ENCODE measurements at places on chromosomes 7 and 10.

GRCh38 chr10:88467835-88468485 lies 115.2 kb downstream of the RNLS start:
- DNase-seq: no peak

GRCh38 chr7:105267244-105267643 lies 121.5 kb downstream of the SRPK2 start:
- DNase-seq: no peak

- no peak for DNase-seq
Observed at GRCh38 chr7:136275794-136276193, 298.6 kb upstream of the MTPN start.

GRCh38 chr10:123890756-123891143 lies 857 bp downstream of the CPXM2 start:
- no peak for DNase-seq

DNA sequence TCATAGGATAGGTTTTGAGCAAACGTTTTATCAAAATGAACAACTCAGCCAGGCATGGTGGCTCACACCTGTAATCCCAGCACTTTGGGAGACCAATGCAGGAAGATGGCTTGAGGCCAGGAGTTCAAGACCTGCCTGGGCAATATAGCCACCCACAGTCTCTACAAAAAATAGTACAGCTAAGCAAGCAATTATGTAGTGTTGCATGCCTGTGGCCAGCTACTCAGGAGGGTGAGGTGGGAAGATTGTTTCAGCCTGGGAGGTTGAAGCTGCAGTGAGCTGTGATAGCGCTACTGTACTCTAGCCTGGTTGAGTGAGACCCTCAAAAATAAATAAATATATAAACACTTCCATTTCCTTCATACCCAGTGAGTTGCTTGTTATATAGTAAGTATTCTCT lies 67.1 kb downstream of the LSMEM1 start:
- DNase-seq: no peak

DNA sequence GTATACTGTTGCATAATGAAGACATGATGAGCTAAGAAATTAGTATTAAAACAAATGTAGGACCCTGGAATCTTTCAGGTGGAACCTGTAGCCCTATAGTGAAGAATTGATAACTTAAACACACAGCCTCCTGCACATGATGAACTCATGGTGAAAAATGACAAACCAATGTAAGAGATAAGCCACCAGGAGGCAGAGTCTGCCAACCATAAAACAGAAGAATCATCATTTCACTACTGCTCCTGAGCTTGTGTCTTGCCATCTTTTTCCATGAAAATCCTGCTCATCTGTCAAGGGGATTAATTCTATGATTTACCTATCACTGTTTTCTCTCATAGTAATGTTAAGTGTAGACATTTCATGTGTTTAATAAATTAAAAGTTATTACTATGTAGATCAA lies 363.9 kb downstream of the MALRD1 start:
- DNase-seq: no peak

DNA sequence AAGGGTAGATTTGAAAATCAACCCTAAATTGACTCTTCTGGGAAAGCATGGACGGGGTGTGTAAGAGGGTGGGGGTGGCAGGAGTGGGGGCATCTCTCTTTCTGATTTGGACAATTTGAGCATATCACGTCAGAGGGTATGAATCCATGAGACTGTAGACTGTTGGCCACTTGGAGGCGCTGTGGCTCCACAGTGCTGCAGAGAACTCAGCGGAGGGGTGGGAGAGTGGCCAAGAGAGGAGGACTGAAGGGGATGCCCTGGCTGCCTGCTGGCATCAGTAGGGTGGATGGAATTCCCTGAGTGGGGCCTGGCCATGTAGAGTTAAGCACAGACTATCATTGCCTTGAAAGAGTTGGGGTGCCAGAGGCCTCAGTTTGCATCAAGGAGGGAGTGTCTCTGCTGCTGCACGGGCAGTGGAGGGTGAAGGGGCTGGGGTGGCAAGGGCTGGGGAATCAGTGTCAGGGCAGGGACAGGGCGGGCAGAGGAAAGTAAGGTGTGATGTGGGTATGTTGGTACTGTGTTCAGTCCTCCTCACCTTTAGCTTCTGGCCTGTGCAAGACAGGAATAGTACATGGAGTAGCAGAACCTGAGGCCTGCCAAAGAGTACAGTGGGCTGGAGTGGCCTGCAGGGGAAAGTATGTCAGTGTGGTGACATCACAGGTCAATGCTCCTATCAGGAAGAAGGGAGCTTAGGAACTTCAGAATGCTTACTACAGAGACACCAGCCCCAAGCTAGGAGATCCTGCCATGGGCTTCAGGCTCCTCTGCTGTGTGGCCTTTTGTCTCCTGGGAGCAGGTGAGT lies 133.5 kb upstream of the PRSS58 start:
- no peak for DNase-seq

GRCh38 chr7:71286336-71286735 lies 154.4 kb downstream of the GALNT17 start:
- no peak for DNase-seq

DNA sequence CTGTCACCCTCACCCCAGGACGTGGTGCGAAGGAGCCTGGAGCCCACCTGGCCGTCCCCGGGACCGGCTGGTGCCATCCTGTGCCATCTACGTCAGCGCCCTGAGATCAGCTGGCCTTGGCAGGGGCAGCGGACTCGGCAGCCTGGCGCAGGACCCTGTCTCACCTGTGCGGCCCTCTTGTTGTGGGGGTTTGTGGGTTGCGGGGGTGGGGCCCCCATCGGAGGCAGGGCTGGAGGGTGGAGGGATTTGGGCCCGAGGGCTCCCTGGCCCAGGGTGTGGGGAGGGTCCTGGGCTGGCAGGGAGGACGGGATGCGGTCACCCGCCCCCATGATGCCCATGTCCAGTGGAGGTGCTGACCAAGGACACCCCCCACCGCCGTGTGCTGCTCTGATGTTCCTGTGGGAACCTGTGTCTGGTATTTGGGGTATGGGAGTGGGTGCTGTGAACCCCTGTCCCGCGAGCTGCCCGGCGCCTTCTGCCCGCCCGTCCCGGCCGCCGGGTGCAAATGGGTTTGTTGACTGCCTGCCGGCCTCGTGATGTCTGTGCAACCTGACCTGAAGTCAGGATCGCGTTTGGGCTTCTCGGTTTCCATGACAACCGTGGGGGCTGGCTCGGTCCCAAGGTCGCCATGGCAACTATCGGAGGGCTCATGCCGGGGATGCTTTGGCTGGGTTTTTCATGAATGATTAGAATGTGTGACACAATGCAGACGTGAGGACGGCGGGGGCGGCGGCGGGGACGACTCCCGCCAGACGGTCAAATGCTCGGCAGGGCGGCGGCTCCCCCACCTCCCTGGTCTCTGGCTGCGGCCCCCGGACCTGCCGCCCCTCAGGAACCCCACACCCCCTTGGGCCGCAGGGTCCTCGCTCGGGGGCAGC lies 7.3 kb downstream of the MAFK start:
- DNase-seq: peak; percentile 87

- DNase-seq: no peak
Observed at GRCh38 chr10:49830016-49830415, 67.9 kb upstream of the OGDHL start.

GRCh38 chr10:25522946-25523608 lies 348.3 kb downstream of the GPR158 start:
- no peak for DNase-seq

DNA sequence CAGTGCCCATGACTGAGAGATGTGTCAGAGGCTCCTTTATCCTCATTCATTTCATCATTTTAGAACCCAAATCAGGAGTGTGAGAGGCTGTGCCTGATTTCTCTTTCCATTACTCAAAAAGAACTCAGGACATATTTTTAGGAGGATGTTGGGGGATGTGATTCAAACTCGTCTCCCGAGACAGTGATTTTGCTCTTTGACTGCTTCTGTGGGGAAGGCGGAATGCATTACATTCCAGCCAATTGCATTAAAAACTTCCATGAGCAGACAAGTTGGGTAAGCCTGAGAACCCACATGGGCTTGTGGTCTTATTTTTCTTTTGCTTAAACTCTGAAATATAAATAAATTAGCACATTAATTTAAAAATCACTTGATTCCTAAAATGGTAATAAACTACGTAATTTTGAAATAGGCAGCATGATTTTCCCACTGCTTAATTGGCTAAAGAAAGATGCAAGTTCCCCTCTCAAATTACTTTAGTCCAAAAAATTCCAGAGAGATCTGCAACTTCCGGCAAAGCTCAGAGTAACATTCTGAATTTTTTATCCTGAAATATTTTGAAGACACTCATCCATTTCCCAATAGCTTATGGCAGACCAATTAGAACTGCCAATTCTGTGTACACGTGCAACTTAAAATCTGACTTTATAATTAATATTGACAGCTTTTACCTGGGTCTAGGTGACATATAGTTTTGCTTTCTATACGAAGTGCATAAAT lies 185.6 kb downstream of the C7orf25 start:
- DNase-seq: no peak

- DNase-seq: no peak
Observed at GRCh38 chr10:49307921-49308320, 9.0 kb downstream of the C10orf71 start.

- no peak for DNase-seq
Observed at GRCh38 chr10:21048068-21048467, 151.0 kb upstream of the NEBL start.

DNA sequence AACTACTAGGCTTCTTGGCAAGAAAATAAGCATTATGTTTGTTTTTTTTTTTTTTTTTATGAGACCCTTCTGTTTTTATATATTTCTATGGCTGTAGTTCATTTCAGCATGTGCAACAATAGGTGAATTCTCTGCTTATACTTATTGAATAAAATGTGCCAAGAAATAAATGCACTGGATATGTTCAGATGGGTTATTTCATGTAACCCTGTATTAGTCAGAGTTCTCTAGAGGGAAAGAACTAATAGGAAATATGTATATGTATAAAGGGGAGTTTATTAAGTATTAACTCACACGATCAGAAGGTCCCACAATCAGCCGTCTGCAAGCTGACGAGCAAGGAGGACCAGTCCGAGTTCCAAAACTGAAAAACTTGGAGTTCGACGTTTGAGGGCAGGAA lies 292.8 kb downstream of the CSTF2T start:
- no peak for DNase-seq

DNA sequence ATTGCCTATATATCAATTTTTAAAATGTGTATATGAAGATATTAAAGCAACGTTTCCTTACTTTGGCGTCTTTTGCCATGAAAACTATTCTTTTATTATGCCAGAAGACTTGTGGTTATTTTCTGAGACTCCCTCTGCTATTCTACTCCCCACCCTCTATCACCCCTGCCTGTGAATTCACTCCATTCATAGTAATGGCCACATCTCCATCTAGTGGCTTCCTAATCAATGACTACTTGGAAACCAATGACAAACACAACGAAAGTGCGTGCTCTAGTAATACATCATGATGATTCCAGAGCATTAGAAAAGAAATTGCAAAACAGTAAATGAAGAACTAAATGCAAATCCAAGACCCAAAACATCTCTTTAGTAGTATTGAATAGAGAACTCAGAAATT lies 186.7 kb upstream of the HGF start:
- no peak for DNase-seq

- no peak for DNase-seq
Observed at GRCh38 chr7:143331179-143331801, 15.4 kb downstream of the CLCN1 start.

DNA sequence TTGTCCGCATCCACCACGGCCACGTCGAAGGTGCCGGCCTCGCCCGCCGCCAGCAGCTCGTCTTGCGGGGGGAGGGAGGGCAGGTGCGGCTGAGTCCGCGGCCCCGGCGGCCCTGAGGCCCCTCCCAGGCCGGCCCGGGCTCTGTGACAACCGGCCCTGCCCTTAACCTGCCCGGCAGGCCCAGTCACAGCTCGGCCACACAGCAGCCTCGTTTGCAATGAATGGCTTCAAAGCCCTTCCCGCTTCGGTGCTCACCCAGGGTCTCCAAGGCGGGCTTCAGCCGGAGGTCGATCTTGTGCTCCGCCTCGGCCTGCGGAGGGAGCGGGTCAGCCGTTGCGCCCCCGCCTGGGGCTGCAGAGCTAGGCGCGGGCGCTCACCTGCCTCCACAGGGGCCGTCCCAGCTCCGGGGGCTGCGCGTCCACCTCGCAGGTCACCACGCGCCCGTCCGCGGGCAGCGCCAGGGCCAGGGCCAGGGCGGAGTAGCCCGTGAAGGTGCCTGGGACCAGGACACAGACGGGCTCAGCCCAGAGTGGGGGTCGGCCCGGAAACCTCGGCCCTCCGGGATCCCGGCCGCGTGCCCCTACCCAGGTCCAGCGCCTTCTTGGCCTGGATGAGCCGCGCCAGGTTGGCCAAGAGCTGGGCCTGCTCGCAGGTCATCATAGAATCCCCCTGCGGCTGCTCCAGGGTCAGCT lies 928 bp downstream of the COMTD1 start:
- no peak for DNase-seq

- no peak for DNase-seq
Observed at GRCh38 chr7:103593691-103594090, 147.7 kb upstream of the SLC26A5 start.

- DNase-seq: no peak
Observed at GRCh38 chr10:91010952-91011351, 90.1 kb upstream of the ANKRD1 start.

DNA sequence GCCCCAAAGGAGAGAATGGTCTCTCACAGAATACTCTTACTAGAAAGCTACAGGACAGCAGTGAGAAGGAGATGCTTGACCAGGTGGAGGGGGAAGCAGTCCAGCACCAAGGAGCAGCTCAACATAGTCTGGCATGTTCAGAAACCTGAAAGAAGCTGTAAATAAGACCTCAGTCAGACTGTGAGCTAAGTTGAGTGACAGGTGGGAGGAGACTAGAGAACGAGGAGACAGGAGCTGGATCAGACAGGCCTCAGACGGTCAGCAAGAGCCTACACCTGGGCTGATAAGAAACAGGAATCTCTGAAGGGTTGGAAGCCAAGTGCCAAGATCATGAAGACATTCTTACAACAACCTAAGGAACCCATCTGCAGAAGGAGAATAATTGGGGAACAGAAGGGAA lies 54.5 kb downstream of the ELMO1 start:
- no peak for DNase-seq

DNA sequence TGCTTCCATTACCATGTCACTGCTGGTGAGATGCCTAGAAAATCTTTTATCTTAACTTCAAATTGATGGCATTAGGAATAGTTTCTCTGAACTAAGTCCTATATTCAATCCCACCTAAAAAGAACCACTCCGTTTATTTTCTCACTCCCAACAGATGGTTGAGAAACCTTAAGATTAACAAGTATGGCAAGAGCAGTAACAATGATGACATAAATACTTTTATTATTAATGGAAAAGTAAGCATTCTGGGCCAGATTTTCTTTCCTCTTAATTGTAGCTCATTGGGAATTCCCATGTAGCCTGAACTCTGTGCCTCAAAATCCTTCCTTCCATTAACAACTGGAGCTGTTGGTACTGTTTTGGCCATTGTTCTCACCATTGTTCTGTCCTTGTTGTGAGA lies 21.1 kb upstream of the FAM13C start:
- no peak for DNase-seq

DNA sequence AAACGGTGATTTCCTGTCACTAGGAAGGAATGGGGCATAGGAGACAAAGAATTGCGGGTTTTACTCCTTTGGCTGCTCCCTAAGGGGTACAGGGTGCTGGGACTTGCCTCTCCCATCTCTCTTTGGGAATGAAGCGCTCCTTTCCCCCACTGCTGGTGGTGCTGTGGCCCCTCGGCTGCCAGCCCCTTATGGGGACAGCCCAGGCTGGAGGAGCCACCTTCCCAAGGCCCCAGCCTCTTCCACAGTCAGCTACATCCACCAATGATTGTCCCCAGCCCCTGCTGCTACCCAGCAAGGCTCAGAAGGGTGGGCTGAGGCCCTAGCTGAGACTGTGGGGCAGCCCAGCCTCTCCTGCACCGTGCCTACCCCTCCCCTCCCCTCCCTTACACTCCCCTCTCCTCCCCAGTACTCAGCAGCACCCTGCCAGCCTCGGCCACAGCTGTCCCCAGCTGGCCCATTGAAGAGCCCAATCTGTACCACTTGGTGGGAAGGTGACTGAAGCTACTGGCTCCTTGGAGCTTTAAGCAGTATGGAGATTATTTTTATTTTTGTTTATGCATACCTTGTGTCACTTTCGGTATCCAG lies 19.0 kb downstream of the PRKAG2 start:
- DNase-seq: no peak
